ENCODE measurements at places on chromosomes 6 and 20.

- DNase-seq, result no peak
Observed at GRCh38 chr20:48210111-48211027, 425.1 kb upstream of the SULF2 start.

GRCh38 chr6:128676456-128676855 is 156.1 kb upstream of the PTPRK start:
- DNase-seq, result no peak

- DNase-seq, result no peak
Observed at GRCh38 chr20:24350923-24351368, 118.5 kb upstream of the SYNDIG1 start.

GRCh38 chr6:144920391-144920961 is 635.3 kb downstream of the UTRN start:
- DNase-seq, result no peak

DNA sequence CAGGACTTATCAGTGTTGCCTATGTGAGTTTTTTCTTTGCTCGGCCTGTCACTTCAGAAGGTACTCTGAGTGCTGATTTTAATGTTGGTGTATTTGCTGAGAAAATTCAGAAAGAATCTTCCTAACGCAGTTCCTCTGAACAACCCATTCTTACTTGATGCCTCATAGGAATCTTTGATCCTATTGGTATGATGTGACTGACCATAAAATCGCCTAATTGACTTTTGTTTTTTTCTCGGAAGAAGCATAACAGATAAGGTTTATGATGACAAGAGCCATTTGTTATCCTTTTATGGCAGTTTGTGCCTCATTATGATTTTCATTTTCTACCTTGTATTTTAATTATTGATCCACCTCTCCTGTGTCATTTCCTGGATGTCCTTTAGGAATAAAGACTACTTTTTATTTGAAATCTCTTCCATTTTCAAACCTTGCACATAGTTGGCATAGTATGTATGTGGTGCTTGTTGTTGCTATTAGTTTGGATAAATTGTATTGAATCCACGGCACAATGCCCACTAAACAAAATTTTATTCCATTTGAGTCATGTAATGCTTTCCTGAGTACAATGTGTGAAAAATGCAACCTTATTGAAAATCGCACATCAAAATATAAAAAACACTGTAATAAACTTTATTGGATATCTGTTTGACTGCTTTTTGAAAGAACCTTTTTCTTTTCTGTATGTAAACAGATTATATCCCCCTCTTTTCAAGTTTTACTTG is 37.3 kb downstream of the LRRC1 start:
- DNase-seq, result no peak

DNA sequence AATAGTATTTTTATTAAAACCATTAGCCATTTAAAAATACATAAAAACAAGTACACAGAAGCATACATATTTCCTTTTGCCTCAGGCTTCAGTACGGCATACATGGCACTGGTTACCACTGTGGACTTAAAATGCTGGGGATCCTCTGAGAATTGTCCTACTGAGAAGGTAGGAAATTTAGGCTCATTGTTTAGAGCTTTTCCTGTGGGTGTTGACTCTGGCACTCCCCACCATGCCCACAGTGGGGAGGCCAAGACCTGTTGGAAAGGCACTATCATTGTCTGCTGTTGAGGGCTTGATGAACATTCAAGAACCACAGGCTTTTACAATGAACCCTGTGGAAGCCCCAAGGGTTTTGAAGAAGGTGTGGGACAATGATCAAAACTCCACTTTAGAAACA is 473.4 kb downstream of the BTBD3 start:
- no peak for DNase-seq

GRCh38 chr20:56801971-56802755 is 173.1 kb downstream of the TFAP2C start:
- no peak for DNase-seq

DNA sequence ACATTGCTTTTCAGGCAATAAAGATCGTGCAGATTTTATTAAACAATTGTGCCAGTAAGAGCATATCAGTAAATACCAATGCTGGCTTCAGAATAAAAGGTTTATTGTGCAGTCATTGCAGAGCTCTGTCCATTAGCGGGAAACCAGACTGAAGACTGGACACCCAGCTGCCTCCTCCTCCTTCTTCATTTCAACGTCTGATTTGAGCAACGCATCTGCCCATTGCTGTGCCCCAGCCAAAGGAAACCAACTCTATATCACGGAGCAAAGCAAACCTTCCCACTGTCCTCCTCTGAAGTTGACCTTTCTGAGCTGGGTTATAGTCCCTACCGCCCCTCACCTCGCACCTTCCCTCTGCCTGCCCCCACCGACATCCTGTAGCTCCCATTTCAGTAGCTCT is 80.8 kb downstream of the SLC22A23 start:
- no peak for DNase-seq

- DNase-seq, result no peak
Observed at GRCh38 chr6:67252663-67253062, 1382.4 kb upstream of the ADGRB3 start.
